ENCODE measurements at places on chromosomes 2 and 18.
A peak's percentile ranks its signal among the peaks of the same experiment; 100 is the strongest.

GRCh38 chr2:26772064-26773001, 8.2 kb downstream of the SLC35F6 start:
- DNase-seq: peak; percentile 92

GRCh38 chr2:62334440-62335058, 138.6 kb downstream of the B3GNT2 start:
- DNase-seq: no peak

GRCh38 chr18:46917803-46918600, 600 bp downstream of the KATNAL2 start:
- DNase-seq: no peak

DNA sequence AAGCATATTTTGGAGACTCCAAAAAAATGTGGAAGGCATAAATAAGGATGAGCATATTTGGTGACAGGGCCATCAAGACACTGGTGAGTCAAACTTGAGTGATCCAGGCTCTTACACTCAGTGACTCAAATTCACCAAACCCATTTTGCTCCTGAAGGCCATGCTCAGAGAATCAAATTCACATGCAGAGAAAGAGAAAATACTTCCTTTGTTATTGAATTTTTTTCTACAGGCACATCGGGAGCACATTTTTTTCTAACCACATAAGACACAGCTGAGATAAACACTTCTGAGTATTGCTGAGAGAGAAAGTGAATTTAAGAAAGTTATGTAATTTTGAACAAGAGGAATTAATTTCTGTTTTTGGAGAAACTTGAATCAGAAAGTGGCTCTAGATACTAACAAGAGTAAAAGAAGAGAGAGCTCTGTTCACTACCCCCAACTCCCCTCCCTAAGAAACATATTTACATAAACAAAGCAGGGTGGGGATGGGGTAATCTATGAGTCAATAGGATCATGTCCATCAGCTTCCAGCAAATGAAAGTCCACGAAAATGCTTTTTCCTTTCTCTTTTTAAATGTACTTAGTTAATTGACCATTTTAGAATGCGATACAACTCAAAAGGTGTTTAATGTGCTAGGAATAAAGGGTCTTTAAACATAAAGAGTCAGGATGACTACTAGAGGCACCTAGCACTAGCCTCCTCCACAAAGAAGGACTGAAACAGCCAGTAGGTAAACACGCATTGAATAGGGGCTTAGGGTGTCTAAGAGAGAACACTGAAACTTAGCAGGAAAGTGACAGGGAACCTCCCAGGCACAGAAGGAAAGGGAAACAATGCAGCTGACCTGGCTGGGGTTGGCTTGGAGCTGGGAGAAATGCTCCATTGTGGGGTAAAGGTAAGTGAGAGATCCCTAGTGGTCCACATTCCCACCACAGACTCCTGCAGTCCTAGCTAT, 152.3 kb downstream of the KCNE4 start:
- DNase-seq: no peak

DNA sequence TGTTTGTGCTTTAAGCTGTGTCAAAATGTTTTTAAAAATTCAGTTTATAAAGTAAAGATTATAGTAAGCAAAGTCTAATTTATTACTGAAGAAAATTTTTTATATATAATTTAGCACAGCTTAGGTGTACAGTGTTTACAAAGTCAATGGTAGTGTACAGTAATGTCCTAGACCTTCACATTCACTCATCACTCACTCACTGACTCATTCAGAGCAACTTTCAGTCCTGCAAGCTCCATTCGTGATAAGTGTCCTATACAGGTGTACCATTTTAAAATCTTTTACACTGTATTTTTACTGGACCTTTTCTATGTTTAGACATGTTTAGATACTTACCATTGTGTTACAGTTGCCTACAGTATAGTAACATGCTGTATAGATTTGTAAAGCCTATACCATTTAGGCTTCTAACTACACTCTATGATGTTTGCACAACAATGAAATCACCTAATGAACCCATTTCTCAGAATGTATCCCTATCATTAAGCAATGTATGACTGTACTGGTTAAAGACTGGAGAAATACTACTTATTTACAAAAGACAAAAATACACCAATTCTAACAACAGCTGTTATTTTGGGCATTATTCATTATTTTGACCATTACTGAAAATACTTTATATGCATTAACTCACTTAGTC, 95.1 kb downstream of the STRN start:
- no peak for DNase-seq

All from coronary artery (tissue), 2 donors.